ENCODE measurements at places on chromosomes 5 and 9.

GRCh38 chr5:133967124-133967523, 1.3 kb downstream of the C5orf15 start:
- no peak for DNase-seq

GRCh38 chr5:160693831-160694465, 158.1 kb downstream of the ATP10B start:
- DNase-seq: no peak

GRCh38 chr9:34628656-34629490, at the start of gene ARID3C:
Gene ARID3C (minus strand): TSS chr9:34629066. CDS start chr9:34628014, 1,052 bp downstream.
- no peak for DNase-seq

- no peak for DNase-seq
Measured at GRCh38 chr9:25658571-25658970, 19.7 kb downstream of the TUSC1 start.

- no peak for DNase-seq
Measured at GRCh38 chr5:127086589-127086988, 13.3 kb upstream of the C5orf63 start.

GRCh38 chr9:125280945-125281344, 19.3 kb downstream of the GAPVD1 start:
- DNase-seq: no peak

DNA sequence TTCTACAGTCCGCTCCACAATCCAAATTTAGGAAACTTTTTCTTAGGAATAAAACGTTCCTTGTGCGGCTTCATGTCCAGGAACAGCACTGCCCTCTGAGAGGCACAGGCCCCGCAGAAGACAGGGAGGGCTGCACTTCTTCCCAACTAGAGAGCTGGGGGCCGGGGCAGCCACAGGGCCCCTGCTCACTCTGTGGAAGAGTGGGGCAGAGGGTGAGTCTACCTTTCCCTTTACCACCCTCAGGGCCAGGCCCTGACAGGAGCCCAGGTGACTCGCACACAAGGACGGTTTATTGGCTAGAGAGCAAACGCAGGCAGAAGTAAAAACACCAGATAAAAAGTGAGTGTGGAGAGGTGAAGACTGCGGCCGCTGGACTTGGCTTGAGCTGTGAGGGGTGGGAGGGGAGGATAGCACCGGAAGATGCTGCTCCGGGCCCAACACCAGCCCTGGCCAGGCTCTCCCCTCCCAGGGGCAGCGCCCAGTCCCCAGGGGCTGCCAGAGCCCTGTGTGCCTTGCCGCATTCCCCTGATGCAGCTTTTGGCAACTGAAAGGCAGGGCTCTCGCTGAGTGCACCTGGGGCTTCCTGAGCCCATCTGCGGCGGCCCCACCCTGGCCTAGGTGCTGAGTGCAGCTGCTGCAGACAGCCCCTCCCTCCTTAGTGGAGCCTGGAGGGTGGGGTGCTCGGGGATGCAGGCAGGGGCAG, 20.2 kb downstream of the SH3GLB2 start:
- no peak for DNase-seq

DNA sequence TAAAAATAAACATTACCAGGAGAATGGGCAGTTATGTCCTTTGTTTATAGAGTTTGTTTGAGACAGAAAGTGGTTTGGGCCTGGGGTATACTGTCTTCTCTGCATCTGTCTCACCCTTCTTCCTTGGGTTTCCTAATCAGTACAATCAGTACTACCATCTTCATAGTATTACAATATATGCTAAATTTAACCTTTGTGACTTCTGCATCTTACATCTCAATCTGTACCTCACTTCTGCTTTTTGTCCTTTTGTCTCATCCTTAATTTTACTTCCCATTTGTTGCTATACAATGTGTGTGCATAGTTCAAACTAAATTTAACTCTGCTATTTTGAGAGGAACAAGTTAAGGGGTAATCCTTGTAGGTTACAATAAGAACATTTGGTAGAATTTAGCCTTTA, 19.6 kb downstream of the FBXO38 start:
- DNase-seq: no peak

GRCh38 chr9:89433826-89434225, 64.1 kb downstream of the SEMA4D start:
- no peak for DNase-seq

DNA sequence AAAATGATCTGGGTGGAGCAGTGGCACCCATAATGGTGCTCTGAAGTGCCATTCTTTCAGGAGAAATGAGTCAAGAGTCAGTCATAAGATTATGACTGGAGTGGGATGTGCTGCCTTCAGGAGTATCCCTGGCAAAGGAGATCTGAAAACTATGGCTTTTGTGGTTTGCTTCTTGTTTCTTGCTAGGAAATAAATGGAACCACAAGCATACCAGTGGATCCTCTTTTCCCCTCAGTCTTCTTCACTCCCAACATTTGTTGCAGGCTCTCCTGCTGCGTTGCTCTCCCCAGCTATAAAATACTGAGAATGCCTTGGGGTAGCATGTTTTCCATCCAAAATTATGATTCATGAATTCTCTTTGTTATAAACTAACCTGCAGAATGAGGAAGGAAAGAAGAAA, 199.1 kb downstream of the NNT start:
- no peak for DNase-seq

Data from ecto neural progenitor cell (in vitro differentiated cells).